ENCODE measurements at places on chromosomes 12 and 14.

DNA sequence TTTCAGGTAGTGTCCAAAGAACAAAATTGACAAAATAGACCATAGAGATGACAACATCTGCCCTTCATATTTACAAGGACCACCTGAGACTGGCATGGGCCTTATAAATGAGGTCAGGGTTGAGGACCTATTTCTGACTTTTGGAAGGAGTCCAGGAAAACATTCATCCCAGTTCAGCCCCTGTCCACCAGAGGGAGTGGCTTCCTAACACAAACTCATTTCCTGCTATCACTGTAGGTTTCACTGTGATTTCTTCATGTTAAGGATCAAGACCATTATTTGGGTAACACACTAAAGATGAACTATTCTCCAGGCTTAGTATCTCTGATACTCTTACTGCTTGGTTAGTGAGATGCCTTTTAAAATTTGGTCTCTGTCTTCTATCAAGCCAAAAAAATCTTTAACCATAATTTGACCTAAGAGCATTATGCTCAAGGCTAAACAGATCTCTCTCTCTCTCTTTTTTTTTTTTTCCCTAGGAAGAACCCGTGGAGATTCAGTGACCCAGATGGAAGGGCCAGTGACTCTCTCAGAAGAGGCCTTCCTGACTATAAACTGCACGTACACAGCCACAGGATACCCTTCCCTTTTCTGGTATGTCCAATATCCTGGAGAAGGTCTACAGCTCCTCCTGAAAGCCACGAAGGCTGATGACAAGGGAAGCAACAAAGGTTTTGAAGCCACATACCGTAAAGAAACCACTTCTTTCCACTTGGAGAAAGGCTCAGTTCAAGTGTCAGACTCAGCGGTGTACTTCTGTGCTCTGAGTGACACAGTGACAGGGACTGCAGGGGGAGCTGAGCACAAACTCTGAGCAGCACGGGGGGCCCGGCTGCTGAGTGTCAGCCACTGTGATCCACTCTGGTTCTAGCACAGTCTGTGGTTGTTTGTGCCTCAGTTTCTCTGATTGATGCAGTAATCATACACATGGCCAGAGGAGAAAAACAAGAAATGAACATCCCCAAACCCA lies 267.6 kb upstream of the OR4E1 start:
- no peak for DNase-seq

- no peak for DNase-seq
Observed at GRCh38 chr14:75697918-75698317, 36.9 kb downstream of the TTLL5 start.

GRCh38 chr14:67440513-67440912 lies 28.5 kb upstream of the PLEK2 start:
- DNase-seq: no peak

- DNase-seq: no peak
Observed at GRCh38 chr12:42609605-42610004, 20.1 kb upstream of the PRICKLE1 start.

- no peak for DNase-seq
Observed at GRCh38 chr14:88852632-88853031, 28.2 kb downstream of the TTC8 start.

- DNase-seq: no peak
Observed at GRCh38 chr12:19546611-19547162, 107.4 kb downstream of the AEBP2 start.

GRCh38 chr12:107859367-107859766 lies 84.9 kb downstream of the ASCL4 start:
- no peak for DNase-seq

DNA sequence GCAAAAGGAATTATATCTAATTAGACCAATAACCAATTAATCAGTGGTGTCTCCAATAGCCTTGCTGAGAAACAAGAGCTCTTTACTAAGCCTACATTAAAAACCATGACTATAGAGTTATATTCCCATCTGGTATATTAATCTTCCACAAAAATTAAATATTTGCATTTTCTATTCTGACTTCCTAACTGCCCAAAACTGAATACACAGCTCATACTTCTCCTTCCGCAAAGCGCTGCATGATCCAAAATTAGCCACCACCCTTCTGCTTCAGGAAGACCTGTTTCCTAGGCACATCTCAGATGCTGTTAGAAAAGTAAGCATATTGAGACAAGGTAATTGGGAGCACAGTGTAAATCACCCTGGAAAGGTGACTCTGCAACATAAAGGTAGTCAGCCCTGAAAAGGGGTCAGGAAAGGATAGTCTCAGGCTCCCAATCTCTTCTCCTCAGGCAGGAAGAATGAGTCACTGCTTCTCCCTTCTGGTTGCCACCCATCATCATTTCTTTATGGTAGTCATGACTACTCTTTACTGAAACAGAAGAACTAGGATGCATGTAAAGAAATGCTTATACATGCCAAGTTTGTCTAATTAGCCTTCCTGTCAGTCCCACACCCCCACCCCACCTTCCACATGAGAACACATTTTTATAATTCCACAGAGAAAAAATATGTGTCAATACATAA lies 54.3 kb downstream of the PLCZ1 start:
- DNase-seq: no peak

Data from cerebellum (tissue), 4 donors.